ENCODE measurements at places on chromosomes 11 and 22.

GRCh38 chr22:43553451-43554258, 141.8 kb downstream of the MPPED1 start:
- DNase-seq, result no peak

DNA sequence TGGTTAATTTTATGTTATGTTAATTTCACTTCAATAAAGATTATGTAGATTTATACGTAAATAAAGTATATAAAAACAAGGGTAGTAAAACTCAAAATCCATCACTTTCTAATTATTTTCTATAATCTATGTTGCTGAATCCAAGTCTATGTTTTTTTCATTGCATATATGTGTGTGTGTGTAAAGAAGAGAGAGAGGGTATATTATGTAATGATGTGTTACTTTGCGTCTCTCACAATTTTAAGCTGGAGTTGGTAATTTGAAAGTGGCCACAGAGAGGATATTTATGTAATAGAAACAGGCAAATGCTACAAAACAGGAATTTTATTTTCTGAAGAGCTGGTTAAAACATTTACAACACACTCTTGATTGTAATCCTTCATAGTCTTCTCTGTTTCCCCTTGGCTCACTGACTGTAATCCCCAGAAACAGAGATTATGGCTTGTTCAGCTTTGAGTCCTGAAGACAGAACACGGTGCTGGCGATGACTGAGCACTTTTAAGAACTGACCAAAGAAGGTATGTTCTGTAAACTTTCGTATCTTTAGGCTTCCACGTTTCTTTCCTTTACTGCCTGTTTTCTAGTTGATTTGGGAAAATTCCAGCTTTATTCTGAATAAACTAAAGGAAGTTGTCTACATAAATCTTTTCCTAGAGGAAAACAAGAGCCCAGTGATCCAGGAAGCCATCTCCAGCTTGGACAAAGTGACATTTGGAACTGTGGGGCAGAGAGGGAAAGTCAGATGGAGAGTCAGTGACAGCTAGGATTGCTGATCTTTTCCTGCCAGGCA, 43.6 kb downstream of the OR2AG2 start:
- DNase-seq, result no peak

GRCh38 chr11:10205928-10206327, 88.1 kb downstream of the SBF2 start:
- DNase-seq, result no peak

- DNase-seq, result no peak
Observed at GRCh38 chr11:128941573-128942271, 949 bp downstream of the TP53AIP1 start.
